ENCODE measurements at places on chromosomes 7 and 10.
A peak's percentile ranks its signal among the peaks of the same experiment; 100 is the strongest.

GRCh38 chr7:1121886-1122831 is 34.2 kb downstream of the GPER1 start:
- DNase-seq = peak; percentile 28

GRCh38 chr10:100976906-100977305 is 7.6 kb downstream of the SEMA4G start:
- DNase-seq = no peak

DNA sequence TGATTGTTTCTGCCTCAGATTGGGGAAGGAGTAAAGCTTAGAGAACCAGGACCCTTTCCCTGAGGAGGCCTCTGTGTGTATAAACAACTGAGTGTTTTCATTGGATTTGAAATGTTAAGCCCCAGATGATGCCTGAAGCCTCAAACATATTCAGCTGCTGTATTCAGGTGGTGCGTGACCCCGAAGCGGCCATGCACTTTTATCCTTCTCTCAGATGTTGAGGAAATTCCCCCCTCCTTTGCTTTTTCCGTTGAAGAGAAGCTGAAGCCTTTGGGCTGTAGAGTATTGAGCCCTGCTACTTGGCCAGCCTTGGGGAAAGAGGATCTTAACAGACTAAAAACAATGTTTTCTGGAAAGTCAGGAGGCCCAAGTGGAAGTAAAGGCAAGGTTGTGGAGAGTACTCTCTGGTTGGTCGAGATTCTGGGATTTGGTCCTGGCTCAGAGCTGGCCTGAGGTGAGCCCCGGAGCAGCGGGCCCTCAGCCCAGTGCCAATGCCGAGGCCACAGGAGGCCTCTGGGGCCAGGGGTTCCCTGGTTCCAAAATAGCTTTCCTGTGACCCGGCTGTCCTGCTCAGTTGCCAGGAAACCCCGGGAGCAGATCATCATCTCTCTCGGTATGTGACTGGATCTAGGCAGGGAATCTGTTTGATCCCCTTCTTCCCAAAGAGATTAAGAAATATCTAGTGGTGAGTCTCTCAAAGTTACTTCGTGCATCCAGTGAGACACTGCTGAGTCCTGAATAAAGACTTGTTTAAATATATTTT is 22.5 kb downstream of the FKBP6 start:
- DNase-seq = no peak

GRCh38 chr10:133460208-133460769 is 6.5 kb downstream of the SCART1 start:
- no peak for DNase-seq

GRCh38 chr10:22133749-22134624 is 83.8 kb downstream of the EBLN1 start:
- no peak for DNase-seq

DNA sequence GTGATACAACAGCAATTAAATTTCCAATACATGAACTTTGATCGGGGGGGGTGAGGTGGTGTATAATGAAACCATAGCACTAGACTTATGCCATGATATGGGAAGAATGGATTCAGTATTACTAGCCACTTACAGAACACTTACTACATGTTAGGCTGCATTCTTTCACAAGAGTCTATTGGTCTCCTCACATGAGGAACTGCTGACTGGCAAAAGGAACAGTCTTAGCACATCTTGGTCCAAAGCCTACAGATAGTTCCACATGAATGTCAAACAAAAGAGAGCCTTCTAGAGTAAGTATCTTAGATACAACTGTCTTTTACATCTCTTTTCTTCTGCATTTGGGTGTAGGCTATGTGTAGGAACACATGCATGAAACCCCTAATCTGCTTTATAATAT is 115.9 kb upstream of the DNAJB12 start:
- no peak for DNase-seq

- no peak for DNase-seq
These were observed 60.4 kb downstream of the ADD3 start for GRCh38 chr10:110067960-110068770.

GRCh38 chr10:77798940-77799339 is 127.6 kb downstream of the DLG5 start:
- no peak for DNase-seq

DNA sequence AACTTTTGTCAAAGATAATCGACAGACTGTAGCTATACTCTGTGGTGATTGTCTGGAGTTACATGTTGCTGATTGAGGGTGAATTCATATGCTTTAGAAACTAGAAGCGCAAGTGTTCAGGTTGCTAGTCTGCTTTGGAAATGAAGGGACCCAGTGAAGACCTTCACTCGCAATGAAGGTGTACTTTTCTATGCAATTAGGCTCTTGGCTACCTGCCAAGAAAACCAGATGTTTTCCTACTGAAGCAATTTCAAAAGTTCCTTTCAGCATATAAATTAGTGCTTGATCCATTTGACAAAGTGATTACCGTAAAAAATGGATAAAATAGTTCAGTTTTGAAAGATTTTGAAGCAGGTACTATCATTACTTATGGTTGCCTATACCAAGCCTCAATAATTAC is 10.0 kb upstream of the STK31 start:
- DNase-seq = no peak

DNA sequence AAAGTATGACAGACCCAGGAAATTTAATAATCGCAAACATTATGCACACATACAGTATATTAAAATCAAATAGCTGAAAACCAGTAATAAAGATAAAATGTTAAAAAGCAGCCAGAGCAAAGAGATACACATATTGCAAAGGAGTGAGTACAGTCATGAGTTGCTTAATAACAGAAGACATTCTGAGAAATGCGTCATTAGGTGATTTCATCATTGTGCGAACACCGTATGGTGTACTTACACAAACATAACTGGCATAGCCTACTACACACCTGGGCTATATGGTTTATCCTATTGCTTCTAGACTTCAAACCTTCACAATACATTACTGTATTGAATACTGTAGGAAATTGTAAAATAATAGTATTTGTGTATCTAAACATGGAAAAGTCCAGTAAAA is 367.6 kb downstream of the NXPH1 start:
- no peak for DNase-seq

- no peak for DNase-seq
These were observed 64.3 kb downstream of the MGMT start for GRCh38 chr10:129531195-129531968.

DNA sequence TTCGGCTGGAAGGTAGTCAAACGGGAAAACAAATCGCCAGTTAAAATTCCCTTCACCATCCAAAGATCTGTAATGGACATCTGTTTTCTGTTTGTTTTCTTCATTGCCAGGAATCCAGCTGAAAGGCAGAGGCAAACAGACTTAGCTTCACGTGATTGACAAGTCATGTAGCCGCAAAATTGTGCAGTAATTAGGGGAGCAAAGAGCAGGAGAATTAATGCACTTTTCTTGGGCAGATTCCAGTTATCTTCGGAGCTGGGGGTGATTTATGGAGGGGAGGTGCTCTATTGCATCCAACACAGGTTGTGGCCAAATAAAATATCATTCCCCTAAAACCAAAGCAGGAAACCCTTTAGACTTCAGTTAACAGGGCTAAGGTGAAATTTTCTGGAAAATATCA is 162.2 kb downstream of the MYOF start:
- DNase-seq = no peak

- no peak for DNase-seq
These were observed 9.5 kb downstream of the MARVELD1 start for GRCh38 chr10:97723001-97723400.

DNA sequence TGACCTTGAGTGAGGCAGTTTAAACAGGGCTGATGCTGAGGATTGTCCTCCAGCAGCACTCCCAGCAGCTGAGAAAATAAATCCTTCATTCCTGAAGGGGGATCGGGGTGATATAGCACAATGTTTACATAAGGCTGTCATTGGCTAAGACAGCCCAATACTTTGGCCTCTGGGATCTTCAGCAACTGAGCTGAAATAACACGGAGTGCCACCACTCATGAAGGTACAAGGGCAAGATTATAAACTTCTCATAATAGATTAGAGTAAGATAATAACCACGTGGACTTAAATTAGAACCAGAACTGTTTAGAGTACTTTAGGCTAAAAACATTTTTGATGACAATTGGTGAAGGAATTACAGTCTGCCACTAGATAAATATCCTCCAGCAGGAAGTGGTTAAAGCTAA is 70.0 kb upstream of the PAPSS2 start:
- DNase-seq = no peak

DNA sequence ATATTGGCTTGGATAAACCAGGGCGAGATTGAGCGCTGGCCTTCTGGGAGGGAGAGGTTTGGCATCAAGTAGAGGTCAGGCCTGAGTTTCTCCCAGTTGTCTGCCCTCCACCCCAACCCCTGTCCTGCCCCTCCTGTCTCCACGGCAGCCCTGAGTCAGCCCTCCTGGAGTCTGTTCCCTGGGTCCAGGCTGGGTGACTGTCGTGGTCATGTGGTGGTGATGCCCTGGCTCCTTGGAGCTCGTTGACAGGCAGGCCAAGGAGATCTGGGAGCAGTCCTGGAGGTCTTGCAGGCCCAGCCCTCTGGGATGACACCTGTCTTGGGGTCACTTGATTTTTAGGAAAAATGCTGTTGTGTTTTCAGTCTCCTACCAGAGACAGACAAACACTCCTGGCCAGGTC is 53.6 kb upstream of the PODXL start:
- no peak for DNase-seq

DNA sequence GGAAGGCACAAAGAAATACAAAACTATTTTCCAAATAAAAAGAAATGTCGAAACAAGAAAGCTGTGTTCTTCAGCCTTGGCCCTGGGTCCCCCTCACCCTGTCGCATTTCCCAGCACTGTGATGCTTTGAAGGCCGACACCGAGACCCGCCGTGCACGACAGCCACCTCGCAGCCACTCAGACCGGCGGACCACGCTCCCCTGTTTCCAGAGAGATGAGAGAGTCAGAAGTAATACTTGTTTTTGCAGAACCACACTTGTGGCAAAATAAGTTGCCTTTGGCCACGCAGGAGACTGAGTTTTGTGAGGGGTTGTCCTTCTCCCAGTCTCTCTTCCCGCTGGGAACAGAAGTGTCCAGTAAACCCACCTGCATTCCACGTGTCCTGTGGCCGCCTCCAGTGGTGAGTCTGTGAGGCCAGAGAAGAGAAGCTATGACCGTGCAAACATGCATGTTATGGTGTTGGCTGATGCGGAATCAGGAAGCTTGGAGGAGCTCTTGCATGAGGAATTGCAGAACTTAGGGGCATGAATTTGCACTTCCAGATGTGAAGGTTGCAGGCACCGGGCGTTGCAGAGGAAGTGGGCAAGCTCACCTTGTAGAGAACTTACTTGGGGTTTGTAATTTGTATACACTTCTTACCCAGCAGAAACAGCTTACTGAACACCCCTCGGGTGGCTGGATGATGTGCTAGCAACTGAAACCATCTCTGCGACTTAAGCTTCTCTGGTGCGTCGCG is 194.5 kb downstream of the EBF3 start:
- no peak for DNase-seq

DNA sequence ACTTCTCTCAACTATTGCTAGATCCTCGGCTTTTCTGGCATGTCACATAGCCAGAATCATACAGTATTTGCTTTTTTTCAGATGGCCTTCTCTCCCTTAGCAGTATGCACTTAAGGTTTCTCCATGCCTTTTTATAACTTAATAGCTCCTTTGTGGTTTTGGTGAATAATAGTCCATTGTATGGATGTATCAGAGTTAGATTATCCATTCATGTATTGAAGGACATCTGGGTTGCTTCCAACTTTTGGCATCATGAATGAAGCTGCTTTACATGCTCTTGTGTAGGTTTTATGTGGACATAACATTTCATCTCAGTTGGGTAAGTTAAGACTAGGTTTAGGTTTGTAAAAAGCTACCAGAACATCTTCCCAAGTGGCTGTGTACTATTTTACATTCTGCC is 4.6 kb downstream of the ATP5F1C start:
- no peak for DNase-seq

- no peak for DNase-seq
These were observed 324.2 kb upstream of the ZMIZ1 start for GRCh38 chr10:78744491-78745090.

DNA sequence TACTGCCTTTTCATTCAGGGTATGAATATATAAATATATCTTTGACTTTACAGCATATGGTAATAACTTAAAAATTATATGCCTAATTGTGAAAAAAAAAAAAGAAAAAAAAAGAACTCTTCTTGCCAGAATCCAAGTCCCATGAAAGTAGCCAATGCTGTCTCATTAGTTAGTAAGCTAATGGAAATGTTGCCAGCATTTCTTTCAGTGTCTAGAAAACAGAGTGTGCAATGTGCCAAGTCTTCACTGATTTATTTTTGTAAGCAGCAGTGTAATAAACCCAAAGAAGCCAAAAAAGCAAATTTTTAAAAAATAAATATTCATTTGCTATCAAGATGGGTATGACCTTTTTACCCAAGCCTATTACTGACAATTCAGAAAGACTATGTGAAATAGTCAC is 31.1 kb upstream of the LRRN3 start:
- no peak for DNase-seq

DNA sequence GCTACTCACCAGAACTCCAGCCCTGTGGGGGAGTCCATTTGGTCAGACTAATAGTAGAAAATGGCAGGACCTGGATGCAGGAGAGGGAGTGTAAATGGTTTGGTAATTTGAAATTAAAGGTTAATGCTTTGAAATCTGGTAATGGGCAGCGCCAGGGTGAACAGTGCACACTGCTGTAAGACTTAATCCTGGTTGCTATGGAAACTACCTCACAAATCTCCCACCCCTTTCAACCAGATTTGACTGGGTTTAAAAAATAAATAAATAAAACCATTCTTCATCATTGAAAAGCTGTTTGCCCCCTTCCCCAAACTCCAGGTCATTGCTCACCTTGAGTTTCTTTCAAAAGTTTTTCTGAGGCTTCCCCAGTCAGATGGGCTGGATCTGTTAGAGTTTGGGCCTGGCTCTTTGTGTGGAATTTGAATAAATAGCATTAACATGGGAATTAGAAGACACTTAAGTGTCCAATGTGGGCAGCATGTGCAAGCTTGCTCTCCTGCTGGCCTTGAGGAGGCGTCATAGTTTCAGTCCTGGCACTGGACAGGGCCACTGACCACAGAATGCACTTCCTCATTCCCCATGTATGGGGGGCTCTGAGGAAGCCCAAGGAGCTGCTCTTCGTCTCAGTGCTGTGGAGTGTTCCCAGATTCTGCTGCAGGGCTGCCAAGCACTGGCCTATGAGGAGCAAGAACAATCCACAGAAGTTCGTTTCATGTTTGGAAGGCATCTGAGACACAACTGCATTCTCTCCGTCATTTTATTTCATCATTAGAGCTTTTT is 90.7 kb downstream of the LRRC4 start:
- DNase-seq = no peak

GRCh38 chr10:45198486-45199204 is 116.8 kb downstream of the OR13A1 start:
- DNase-seq = no peak

DNA sequence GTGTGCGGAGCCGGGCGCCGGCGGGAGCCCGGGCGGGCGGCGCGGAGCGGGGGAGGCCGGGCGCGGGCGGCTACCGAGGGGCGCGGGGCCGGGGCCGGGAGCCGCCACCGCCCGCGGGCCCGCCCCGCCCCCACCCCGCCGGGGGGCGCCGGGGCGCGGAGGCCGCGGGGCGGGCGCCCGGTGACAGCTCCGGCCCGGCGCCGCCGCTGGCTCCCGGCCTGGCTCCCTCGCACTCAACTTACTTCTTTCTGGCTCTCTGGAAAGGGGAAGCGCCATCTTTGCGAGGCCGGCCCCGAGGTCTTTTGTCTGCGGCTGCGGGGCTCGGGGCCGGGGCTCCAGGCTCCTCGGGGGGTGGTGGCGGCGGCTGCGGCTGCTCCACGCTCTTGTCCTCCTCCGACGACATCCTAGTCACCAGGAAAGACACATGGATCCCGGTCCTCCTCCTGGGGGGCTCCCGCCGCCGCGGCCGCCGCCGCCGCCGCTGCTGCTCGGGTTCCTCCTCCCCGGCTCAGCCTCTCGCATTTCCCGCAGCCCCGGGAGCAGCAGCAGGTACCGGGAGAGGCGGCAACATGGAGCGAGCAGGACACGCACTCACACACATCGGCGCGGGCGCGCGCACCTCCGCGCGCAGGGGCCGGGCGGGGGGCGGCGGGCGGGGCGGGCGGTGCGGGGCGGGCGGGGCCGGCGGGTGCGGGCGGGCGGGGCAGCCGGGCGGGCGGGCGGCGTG is at the start of gene KMT2C:
Gene KMT2C, minus strand, starts transcription at position 620 of the 727 bp plus-strand sequence. Its CDS starts 217 bp downstream, at position 403.
- peak; percentile 76 for DNase-seq

Measured in ovary (tissue), 10 donors.